ENCODE measurements at places on chromosomes 6 and 20.

DNA sequence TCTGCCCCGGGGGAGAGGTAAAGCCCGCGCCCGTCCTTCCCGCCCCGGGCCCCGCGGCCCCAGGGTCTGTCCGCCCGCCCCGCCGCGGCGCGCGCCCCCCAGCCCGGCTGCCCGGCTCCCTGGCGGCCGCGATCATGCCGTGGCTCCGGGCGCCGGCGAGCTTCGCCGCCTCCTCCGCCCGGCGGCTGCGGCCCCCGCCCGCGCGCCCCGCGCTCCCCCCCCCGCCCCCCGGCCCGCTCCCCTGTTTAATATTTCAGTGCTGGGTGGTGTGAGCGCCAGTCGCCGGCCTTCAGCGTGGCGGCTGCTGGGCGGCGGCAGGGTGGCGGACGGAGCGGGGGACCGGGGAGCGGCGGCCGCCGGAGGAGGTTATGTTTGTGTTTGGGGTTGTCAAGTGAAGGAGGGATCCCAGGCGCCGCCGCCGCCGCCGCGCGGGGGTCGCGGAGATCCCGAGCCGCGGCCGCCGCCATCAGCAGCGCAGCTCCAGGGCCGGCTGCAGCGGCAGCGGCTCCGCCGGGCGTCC, at the start of gene HIVEP1:
Gene HIVEP1 (plus strand): TSS at position 275 of the 520 bp plus-strand sequence. CDS start 3,317 bp downstream, outside the sequence.
- DNase-seq, result no peak

DNA sequence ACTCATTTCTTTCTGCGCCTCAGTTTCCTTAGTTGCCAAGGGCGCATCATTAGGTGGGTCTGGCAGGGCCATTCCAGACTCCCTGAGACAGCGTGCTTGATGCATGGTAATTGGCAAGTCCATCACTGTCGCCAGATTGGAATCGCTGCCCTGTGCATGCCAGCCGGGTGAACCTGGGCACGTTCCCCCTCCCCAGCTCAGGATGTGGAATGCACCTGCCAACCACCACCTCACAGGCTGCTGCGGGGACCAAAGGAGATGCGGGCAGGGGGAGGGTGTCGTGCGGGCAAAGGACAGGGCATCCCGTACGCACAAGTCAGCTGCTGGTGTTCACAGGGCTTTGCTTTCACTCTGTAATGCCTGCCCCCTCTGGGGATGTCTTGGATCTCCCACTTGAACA, 36.4 kb upstream of the PMEPA1 start:
- DNase-seq, result no peak

- DNase-seq, result no peak
Measured at GRCh38 chr6:167499161-167499660, 174.3 kb downstream of the TTLL2 start.

- DNase-seq, result no peak
Measured at GRCh38 chr20:53072923-53073579, 100.9 kb downstream of the TSHZ2 start.

DNA sequence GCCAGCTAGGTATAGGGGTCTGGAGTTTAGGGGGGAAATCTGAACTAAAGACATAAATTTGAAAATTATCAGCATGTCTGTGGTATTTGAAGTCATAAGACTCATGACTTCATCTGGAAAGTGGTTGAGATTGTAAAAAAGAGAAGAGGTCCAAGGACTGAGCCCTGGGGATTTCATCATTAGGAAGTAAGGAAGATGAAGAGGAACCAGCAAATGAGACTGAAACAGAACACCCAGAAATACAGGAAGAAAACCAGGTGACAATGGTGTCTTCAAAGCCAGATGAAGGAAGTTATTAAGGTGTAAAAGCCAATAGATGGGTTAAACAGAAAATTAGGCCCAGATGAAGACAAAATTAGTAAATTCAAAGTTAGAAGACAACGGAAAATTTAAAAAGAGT, 49.1 kb upstream of the UBR2 start:
- DNase-seq, result peak; percentile 6

DNA sequence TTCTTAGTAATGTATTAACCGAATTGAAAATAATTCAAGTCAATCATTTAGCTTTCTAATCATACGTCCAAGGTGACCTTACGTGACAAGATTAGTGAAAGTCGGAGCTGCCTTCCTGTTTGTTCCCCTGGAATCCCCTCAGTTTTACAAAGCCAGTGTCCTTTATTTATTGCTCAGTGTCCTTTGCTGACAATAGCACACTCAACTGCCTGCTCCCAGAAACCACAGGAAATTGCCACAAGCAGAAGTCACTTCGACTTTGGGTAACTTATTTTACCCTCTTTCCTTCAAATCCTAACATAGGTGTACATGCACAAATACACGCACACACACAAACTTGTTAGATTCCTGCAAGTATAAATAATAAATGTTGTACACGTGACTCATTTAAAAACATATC, 1167.7 kb upstream of the ADGRB3 start:
- DNase-seq, result peak; percentile 57

DNA sequence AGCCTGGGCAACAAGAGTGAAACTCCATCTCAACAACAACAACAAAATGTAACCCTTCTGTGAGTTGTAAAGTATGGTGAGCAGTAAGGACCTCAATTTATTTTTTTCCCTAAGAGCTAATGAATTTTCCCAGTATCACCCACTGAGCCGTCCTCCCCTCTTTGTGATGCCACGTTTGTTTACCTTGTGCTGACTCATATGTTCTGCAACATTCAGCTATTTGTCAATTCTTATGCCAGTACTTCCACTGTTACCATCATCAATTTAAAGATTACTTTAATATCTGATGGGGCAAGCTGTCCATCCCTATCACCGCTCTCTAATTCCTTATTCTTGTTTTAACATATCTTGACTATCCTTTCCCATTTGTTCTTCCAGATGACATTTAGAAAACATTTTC, 37.5 kb downstream of the MAK start:
- no peak for DNase-seq

DNA sequence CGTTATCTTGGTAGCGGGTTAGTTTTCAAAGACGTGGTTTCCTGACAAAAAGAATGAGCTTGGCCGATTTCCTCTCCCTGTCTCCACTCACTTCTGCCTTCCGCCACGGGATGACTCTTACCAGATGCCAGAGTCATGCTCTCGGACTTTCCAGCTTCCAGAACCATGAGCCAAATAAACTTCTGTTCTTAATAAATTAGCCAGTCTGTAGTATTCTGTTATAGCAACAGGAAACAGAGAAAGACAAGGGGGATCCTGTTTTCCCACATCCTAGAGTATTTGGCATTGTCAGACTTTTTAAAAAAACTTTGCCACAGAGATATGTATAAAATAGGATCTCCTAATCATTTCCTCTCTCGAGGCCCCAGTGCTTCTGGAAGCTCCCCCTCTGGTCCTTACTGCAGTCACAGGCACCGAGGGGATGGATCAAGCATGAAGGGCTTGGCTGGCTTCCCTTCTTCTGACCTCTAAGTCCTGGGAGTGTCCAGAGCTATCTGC, 84.9 kb upstream of the NAA20 start:
- peak; percentile 27 for DNase-seq

DNA sequence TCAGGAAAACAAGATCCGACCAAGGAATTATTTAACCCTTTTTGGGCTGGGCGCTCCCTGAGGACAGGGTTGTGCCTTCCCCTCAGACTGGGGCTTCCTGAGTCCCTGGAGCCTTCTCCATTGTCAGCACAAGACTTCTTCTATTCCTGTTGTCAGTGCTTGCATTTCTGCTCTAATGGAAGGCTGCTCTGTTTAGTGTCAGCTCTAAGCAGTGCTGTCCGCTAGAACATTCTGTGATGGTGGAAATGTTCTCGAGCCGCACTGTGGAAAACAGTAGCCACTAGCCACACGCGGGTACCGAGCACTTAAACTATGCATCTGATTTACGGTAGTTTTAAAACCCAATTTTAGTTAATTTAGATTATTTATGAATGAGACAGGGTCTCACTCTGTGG, 64.0 kb downstream of the VEGFA start:
- no peak for DNase-seq

DNA sequence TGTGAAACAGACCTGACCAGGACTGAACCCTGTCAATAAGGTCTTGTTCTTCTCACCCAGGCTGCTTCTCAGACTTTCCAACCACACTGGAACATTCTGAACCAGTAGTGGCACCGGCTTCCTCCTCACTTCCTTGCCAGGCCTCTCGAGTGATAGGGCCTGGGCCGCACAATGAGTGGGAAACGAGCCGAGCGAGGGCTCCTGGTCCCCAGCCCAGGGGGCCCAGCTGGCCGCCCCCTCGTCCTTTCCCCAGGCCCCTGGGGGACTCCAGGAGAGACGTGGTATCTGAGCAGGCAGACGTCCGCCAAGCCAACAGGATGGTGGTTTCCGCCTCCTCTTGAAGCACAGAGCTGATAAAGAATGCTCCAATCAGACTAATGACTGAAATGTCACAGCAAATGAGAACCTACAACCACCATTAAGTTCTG, 117.9 kb downstream of the GMDS start:
- no peak for DNase-seq

DNA sequence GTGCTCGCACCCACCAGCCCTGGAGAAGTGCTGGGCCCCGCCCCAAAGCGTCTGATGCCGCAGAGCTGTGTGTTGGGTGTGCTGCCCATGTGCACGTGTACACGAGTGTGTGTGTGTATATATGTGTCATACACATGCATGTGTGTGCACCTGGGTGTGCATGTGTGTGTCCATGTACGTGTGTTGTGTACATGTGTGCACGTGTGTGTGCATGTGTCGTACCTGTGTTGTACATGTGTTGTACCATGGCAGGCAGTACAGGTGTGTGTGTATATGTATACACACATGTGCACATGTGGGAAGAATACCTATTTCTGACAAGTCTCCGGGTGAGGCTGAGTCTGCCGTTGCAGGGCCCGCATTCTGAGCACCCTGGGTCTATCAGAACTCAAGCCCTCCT, 6.2 kb upstream of the MRGBP start:
- DNase-seq, result no peak

DNA sequence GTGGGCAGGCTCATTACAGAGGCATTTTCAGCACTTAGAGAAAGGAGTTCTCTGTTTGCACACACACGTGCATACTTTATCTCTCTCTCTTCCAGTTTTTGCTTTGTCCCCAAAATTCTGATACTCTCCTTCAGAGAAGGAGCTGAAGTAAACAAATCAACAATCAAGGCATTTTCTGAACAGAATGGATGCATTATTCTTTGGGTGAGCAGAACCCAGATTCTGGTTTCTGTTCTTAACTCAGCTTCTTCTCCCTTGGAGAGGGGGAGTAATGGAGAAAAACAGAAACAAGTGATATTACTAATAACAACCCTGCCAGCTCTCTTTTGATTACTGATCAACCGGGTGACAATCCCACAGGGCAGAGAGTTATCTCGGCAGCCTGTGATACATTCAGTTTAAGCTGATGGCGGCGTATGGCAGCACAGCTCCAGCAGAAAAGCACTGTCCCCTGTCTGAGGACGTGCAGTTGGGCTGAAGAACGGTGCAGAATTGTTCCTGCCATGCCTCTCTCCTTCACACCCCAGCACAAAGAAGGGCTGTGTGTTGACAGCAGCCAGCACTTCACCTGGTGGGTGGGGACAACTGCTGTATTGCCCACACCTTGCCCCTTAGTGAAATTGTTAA, 47.3 kb upstream of the SASH1 start:
- no peak for DNase-seq

GRCh38 chr6:150535818-150536220, 63.9 kb upstream of the PLEKHG1 start:
- DNase-seq, result no peak

DNA sequence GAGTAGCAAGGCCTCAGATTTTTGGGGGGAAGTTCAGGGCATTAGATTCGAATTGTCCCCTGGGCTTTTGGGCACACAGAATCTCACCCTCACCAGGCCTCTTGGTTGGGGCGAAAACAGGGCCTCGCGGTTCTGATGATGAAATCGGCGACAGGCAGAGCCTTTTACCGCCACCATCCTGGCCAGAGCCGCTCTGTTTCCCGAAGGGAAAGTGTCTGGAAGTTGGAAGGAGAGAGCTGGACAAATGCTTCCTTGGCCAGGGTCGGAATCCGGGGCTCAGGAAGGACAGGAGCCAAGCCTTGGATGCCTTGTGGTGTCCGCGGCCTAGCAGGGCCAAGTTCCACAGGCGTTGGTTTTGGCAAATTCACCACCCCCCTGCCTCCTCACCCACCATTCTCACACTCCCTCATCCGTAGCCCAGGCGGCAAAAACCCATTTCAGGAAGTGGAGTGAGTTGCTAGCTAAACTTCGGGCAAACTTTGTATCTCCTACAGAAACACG, 3.5 kb upstream of the TFAP2A start:
- DNase-seq, result no peak

GRCh38 chr20:4154958-4155411, 139.6 kb upstream of the RNF24 start:
- DNase-seq, result peak; percentile 40

- no peak for DNase-seq
Measured at GRCh38 chr6:94254689-94255088, 835.3 kb upstream of the EPHA7 start.

DNA sequence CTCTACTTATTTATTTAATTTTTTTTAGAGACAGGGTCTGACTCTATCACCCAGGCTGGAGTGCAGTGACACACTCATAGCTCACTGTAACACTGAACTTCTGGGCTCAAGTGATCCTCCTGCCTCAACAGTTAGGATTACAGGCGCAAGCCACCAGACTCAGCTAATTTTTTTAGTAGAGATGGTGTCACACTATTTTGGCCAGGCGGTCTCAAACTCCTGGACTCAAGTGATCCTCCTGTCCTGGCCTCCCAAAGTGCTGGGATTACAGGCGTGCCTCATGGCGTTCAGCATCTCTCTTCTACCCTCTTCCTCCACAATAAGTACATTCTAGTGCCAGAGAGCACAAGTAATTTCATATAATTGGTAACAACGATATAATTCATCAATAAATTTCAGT, 5.5 kb downstream of the SSR1 start:
- no peak for DNase-seq

DNA sequence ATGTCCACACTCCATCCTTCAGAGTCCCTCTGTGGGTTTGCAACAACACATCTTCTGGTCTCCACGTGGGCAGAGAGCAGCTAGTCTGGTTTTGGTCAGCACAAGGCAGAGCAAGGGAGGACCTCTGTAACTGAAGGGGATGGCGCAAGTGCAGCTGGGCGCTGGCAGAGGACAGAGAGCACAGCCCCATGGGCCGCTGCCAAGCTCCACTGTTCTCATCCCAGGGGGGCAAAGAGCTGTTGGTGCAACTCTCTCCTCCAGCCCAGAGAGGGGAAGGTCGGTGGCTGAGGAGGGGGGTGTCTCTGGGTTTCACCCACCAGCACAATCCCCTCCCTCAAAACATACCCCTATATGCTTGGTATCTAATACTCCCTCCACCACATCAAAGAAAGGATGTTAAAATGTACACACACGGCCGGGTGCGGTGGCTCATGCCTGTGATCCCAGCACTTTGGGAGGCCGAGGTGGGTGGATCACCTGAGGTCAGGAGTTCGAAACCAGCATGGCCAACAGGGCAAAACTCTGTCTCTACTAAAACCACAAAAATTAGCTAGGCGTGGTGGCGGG, 9.1 kb downstream of the ATP9A start:
- no peak for DNase-seq

GRCh38 chr6:28977341-28978132, 27.6 kb downstream of the ZNF311 start:
- DNase-seq, result peak; percentile 36

Data from Kasumi-1 (cell line).